Activated CD8-positive, alpha-beta memory T cell treated with anti-CD3 and anti-CD28 coated beads, Interleukin-2, amount 10 ng/mL, durations not matched to agents 7 days and 5 days (primary cell): ENCODE measurements at places on chromosomes 11 and 22.

DNA sequence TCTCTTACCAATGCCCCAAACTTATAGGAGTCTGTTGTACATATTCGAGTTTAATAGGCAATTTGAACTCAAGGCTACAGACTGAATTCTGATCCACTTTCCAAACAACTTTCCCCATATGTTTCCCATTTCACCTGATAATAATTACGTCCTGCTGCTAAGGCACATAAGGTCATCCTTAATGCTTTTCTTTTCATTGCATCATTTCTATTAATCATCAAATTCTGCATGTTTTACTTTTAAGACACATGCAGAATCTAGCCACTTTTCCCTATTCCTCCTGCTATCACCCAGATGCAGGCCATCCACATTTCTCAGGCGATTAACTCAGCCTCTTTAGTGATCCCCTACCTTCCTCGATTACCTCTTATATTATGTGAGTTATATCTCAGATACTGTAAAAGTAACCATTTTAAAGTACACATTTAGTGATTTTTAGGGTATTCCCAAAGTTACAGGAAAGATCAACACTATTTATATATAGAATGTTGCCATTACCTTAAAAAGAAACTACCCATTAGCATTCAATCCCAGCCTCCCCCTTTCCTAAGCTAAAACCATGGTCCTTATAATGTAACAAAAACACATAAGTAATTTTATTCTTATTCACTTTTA lies 14.9 kb downstream of the XKR3 start:
- no peak for DNase-seq

DNA sequence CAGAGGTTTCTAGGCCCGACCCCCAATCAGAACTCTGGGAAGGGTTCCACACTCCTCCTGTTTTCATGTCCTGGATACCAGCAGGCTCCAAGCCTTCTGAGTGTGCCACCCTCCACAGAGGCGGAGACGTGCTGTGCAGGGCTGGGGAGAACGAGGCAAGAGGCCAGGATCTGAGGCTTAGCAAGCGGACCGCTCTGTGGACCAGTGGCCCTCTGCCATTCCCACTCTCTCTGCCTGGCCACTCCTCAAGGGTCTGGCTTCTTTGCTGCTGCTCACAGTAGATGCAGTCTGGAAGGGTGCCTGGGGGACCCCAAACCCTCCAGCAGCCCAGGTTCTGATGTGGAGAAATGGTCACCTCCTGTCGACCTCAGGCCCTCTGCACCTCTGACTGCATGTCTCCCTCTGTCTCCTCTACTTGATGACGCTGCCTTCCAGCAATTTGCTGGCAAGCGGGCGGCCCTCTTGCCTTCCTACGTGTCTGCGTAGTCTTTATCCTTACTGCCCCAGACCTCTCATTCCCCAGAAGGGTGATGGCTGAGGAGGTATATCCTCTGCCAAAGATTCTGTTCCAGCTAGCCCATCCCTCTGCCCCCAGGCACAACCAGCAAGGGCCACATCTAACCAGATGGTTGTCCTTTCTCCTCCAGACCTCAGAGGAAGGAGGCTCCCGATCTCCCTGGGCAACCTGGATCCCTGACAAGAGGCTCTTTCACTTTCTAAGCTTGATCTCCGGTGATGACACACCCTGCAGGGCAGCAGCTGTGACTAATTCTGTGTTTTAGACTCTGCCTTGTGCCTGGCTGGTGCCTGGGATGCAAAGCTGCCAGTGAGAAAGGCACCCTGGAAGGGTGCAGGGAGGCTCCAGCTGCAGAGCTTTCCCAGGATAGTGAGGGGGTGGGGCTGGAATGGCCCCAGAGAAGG lies 87.3 kb downstream of the NAT10 start:
- no peak for DNase-seq

GRCh38 chr11:12084256-12084655 lies 26.1 kb upstream of the MICAL2 start:
- DNase-seq, result no peak

DNA sequence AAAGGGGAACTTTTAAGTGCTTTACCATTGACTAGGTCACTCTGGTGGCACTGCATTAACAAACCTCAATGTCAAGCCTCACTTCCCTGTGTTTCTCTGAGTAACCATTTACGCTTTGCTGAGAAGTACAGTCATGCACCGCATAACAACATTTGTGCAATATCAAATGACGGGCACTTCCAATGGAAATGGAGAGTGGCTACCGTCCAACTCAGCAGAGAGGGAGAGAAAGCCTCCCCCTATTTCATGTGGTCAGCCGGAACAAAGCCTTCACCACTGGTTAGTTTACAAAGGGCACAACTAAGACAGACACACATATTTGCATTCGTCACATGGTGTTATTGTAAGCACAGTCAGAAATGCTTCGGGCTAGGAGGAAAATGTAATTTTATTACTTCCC lies 117.3 kb downstream of the RASSF10 start:
- DNase-seq, result no peak

DNA sequence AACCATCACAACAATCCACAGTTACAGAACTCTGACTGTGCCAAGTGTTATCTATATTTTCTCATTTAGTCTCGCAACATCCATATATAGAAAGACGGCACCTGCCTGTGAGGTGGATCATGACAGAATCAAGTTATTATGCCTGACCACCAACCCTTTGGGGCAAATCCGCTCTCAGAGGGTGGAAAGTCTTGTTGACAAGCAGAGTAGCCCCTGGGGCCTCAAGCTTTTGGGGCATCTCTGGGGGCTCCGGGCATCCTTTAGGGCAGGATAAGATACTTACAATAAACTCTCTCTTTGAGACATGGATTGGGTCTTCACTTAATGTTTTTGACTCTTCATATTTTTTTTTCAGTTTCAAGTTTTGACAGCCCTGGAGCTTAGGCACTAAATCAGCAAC lies 150.5 kb upstream of the NAV2 start:
- no peak for DNase-seq

GRCh38 chr11:123150882-123151281 lies 44.2 kb downstream of the CLMP start:
- DNase-seq, result no peak

DNA sequence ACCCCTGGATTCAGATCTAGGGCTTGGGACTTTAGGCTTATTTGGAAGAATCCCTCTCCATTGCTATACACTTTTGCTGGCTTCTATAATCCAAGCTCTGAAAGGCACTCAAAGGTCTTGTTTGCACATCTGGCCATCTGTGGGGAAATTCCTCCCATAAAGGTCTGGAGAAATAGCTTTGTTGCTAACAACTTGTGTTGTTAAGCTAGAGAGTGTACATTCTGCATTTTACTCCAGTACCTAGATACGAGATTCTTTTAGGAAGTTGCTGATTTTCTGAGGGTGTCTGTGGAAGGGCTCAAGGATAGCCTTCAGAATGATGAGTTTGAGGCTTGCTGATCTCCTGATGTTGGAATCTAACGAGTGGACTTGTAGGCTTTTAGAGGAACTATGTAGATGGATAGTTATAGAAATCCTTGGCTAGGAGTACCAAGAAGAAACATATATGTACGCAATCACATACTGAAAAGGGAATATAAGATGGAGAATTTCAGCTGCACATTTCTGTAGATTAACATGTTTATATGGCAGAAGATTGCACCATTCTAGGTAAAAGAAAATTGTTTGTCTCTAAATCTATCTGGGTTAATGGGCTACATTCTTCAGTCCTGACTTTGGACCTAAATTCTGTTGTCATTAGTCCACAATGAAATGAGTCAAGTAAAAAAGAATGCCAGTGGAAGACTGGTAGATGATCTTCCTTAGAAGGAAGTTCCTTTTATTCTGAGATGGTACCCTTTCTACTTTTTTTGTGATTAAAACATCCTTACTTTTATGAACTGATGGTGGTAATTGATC lies 51.0 kb downstream of the UBASH3B start:
- no peak for DNase-seq

- DNase-seq, result no peak
These were observed 46.7 kb downstream of the CD44 start for GRCh38 chr11:35185696-35186095.

GRCh38 chr22:46596032-46596441 lies 24.1 kb upstream of the GRAMD4 start:
- DNase-seq, result no peak

DNA sequence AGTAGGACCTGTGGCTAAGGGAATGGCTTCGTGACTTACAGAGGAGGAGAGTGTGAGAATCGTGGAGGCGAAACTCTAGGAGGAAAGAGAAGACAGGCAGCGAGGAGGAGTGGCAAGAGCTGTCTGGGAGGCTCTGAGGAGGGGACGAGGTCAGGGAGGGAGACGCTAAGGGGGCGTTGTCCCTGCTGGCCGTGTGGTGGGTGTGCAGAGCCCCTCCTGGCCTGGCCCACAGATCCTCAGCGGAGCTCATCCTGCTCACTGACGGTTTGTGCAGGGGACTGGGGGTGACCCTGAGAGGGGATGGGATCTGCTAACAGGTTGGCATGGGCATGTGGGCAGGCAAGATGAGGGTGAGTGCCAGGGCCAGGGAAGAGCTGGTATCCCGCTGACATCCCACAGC lies 56.5 kb upstream of the PRR5 start:
- DNase-seq, result no peak

DNA sequence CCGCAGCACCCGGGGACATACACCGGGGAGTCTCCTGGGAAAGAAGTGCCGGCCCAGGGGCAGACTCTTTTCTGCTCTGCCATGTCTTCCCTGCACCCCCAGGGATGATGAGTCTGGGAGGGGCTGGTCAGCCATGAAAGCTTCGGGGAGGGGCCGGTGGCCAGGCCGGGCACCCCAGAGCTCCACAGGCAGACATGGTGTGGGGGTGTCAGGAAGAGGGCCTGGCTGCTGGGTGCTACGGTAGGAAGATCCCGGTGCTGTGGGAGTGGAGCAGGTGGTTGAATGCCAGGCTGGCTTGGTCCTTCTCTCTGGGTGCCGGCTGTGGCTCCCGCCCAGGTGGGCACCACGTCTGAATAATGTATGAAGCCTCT lies 17.4 kb downstream of the LSP1 start:
- DNase-seq, result no peak

DNA sequence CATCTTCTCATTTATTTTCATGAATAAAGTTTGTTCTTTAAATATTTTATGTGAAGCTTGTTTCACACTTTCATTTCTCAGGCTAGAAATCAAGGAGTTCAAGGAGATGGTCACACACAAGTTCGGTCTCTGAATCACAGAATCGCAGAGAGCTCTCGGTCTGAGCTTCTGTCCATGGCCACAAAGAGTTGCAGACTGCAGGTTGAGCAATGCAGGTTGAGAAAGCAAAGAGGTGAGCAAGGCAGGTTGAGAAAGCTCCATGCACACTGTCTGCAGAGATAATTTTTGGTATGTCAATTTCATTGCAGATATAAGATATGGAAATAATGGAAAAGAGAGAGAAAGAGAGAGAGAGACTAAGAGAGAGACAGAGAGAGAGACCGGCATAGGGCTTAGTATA lies 32.9 kb upstream of the VWA5A start:
- DNase-seq, result no peak

DNA sequence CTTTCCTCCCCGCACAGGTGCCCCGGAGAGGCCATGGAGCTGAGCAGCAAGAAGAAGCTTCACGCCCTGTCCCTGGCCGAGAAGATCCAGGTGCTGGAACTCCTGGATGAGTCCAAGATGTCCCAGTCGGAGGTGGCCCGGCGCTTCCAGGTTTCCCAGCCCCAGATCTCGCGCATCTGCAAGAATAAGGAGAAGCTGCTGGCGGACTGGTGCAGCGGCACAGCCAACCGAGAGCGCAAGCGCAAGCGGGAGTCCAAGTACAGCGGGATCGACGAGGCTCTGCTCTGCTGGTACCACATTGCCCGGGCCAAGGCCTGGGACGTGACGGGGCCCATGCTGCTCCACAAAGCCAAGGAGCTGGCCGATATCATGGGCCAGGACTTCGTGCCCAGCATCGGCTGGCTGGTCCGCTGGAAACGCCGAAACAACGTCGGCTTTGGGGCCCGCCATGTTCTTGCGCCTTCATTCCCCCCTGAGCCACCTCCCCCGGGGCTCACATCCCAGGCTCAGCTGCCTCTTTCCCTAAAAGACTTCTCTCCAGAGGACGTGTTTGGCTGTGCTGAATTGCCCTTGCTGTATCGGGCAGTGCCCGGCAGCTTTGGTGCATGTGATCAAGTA lies 1.3 kb downstream of the TIGD3 start:
- DNase-seq, result no peak

DNA sequence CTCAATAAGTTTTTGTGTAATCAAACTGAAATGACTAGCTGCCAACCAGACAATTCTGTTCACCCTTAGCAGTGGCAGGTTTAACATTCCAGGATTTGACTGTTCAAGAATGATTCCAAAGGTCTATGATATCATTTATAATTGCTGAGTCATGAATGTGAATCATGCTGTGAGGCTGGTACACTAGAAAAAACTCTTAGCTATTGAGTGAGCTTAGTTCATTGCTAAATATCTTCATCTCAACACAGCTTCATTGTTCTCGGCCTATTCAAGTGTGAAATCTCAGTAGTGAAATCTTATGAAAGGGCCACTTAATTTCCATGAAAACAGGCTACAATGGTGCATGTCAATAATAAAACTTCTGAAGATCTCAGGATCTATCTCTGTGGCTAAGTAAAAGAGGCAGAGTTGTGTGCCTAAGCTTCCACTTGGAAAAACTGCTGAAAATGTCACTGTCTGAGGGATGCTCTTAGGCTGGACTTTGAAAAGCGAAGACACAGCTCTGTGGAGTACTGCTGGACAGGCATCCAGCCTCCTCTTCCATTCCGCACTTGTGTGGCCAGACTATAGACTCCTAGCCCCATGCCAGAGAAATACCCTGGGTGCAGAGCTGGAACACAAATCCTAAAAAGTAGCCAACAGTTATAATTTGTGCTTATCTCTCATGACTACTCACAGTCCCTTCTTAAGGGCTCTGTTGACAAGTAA lies 12.8 kb downstream of the AQP11 start:
- no peak for DNase-seq

DNA sequence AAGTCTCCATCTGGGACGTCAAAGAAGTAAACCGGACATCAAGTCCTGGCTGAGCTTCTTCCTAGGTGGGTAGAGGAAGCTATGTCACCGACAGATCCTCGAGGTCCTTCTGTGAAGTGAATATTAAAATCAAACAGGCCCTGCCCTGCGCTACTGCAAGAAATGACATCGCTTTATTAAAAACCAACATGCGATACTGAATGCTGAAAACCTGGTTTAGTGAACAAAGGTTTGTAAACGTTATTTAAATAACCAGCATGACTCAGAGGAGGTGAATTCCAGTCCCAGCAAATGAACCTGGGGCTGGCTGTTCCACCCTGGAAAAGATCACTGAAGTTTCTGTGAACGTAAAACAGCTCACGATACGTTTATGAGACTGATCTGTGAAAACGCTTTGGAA lies 645 bp downstream of the RTCB start:
- DNase-seq, result no peak
